SW 1271 (cell line): ENCODE measurements at places on chromosomes 5 and 9.

DNA sequence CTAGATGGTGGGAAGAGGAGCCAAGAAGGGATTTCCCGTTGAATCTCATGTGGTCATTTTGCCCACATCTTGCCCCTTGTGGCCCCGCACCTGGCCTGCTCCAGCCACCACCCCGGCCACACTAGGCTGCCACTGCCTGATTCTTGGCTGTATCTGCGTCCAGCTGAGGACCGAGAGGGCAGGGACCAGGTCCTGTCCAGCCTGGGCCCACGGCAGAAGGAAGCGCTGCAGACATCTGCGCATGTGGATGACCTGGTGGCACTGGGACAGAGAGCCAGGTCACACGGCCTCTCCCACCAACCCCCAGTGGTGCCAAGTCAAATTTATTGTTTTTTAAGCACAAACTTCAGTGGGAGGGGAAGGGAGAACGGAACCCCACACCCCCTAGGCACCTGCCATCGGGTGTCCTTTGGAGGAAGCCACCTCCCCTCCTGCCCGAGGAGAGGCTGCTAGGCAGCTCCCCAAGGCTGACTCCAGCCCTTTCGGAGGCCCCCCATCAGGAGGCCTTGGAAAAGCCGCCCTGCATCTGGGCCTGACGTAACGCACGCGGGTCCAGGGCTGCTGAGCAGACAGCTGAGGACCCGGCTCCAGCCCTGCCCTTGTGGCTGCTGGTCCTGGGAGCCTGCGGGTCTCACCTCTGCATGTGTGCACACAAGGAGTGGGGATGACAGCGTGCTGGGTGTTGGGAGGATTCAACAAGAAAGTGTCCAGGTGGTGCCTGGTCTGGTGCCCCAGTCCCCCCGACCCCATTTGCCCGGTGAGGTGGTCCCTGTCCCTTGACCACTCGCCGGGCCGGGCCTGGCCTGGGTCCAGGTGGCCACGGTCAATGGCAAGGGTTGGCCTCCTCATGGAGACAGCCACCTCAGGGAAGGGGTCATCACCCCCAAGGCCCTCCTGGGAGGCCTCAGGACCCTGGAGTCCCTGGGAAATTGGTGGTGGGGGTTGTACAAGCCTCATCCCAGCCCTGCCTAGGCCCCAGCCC is 5.9 kb upstream of the QRFP start:
- DNase-seq: no peak

DNA sequence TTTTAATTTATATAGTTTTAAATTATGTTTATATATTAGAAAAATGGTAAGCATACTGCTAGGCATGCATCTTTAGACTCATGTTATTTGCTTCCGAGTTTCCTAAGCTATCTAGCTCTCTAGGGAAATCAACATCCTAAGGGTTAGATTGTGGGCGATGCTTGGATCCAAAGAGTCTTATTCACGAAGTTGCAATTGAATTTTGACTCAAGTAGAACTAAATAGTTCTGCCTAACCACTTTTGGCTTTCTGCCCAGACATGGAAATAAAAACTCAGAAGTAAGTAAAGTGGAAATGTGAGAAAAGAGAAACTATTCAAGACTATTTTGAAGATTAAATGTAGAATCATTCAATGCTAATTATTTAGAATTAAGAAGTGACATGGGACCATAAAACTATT is 440.4 kb downstream of the CDH18 start:
- no peak for DNase-seq

DNA sequence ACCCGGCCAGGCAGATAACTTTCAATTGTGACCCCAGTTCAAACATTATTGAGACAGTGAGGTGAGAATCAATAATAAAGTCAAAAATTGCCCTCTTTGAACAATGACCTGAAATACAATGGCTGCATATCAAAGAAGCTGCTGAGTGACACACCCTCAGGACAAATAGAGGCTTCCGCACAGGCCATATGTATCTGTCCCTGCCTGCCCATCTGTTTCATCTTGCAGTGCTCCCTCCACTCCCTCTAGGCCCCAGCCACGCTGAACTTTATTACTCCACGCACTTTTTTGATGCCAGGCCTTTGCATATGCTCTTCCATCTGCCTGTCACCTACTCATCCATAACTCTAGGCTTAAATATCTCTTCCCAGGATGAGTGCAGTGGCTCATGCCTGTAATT is 15.9 kb upstream of the PFDN1 start:
- DNase-seq: no peak

- no peak for DNase-seq
These were observed 231.2 kb downstream of the NFIB start for GRCh38 chr9:14082732-14083131.

GRCh38 chr5:107544476-107544875 is 126.3 kb downstream of the EFNA5 start:
- DNase-seq: no peak

GRCh38 chr5:138611678-138612218 is 36.5 kb upstream of the HSPA9 start:
- no peak for DNase-seq

GRCh38 chr5:87421307-87421706 is 8.6 kb upstream of the CCNH start:
- DNase-seq: no peak
